GM12864 (cell line): ENCODE measurements at places on chromosomes 6 and 20.

DNA sequence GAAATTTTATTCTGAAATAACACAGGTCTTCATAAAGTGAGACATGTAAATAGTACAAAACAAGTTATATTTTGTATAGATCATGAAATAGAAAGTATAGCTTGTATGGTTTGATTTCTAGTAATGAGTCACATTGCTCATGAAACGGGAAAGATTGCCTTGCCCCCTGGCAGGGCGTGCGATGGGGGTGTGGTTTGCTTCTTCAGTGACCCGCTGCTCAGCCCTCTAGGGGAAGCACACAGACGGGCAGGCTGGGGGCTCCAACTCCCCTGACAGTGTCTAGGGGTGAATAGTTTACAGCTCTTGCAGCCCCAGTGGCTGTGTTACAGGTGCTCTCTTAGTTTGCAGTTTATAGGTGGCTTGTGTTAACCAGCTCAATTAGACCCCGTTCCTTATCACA is 170.5 kb upstream of the RGS17 start:
- DNase-seq: no peak

- no peak for DNase-seq
Observed at GRCh38 chr6:29483186-29483585, 4.6 kb downstream of the MAS1L start.

GRCh38 chr6:112372226-112372806 is 25.2 kb downstream of the RFPL4B start:
- DNase-seq: no peak

DNA sequence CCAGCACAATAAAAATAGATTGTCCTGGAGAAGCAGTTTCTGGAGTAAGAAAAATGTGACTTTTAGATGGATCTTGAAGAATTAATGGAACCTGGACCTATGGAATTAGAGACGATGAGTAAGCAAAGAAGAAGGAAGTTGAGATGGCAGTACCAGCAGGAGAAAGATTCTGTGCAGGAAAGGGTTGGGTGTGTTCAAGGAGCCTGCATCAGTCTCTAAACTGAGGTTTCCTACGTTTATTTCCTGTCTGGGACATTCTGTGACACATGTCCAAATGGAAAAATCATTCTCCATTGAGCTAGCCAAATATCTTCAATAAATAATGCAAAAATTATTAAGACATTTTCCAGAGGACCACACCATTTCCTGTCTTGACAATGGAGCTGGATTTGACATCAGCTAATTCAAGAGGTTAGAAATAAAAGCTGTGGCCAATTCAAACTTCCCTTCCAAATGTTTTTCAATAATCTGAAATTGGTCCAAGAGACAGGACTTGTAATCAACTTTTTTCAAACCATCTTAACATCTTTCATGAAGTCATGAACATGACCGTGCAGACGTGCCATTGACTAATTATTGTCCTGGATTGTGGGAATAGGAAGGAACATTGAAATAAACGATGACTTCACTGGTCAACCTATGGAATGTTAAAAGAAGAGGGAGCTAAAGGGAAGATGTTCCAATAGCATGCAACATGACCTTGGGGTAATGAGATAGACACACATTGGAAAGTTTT is 198.3 kb downstream of the ZNF217 start:
- no peak for DNase-seq

DNA sequence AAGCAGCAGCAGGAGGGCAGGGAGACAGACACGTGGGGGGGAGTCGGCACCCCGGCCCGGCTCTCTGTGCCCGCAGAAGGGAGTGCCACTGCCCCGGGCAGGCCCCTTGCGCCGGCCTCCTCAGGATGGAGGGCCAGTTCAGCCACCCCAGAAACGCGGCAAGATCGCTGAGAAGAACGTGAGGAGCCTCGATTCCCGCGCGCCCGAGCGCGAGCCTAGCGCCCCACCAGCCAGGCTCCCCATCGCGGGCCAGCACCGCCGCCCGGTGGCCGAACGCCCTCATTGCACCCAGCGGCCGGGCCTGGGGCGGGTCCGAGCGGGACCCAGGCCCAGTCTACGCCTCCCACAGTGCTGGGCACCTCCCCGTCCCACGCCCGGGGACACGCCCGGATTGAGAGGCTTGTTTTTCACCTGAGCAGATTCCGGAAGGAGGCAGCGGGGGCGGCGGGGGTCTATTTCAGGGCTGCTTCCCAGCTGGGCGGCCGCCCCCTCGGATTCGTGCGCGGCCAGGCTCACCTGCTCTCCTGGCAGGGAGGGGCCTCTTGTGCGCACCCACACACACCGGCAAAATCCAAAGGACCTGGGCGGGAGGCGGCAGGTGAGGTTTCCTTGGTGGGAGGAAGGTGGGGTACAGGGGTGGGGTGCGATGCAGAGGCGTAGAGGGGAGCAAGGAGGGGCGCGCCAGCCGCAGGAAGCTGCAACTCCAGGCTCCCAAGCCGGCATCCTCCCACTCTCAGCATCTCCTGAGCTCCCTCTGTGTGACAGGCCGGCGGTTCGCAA is 9.0 kb upstream of the GRM4 start:
- DNase-seq: no peak
